ENCODE measurements at places on chromosomes 5 and 9. TPM values are rescaled to one million over a fixed set of nuclear protein-coding genes. Genes with fewer than 3 reads are reported as not detected.
A peak's percentile ranks its signal among the peaks of the same experiment; 100 is the strongest.

Gene SYK
- 19.5 TPM for total RNA-seq

Gene ARHGEF39
- total RNA-seq: 0.46 TPM

Gene WDR31
- 2.3 TPM for total RNA-seq

Gene SPATA31C1
- total RNA-seq: not detected

Gene DBH
- not detected for total RNA-seq

Gene MSX2
- total RNA-seq: 1.1 TPM

DNA sequence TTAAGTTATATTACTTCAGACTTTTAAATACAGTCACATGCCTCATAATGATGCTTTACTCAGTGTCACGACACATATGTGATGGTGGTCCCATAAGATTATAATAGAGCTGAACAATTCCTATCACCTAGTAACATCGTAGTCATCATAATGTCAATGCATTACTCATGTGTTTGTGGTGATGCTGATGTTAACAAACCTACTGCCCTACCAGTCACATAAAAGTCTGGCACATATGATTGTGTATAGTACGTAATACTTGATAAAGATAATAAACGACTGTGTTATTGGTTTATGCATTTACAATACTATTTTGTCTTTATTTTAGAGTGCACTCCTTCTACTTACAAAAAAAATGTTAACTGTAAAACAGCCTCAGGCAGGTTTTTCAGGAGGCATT is 103.7 kb downstream of the PAM start:
- no peak for DNase-seq

DNA sequence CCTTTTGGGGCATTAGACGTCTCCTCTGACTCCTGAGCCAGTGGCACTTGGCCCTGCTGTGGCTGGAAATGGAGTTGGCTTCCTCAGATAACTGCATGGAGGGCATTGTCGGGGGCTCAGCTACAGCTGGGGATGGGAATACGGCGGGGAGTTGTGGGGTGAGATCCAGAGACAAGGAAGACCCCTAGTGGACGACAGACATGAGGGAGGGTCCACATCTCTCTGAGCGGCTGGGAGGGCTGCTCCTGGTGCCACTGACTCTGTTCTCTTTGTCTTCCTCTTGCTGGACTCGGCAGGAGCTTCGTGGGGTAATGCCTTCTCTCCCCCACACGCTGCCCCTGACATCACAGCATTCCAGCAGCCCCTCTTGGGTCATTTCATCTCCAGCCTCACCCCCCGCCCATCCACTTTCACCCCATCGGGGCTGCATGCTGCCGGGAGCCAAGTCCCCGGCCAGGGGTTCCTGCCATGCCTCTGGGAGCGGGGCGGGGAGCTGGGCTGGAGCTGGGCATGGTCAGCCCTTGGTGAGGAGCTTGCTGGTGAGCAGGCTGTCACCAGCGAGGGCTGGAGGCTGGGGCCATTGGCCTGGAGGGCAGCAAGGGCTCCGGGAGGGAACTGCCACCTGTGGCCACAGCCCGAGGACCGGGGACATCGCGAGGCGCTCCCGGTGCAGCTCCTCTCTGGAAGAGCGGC is 172.3 kb downstream of the CACNA1B start:
- peak; percentile 64 for DNase-seq

GRCh38 chr5:130104895-130105688 is 200.8 kb downstream of the CHSY3 start:
- no peak for DNase-seq

DNA sequence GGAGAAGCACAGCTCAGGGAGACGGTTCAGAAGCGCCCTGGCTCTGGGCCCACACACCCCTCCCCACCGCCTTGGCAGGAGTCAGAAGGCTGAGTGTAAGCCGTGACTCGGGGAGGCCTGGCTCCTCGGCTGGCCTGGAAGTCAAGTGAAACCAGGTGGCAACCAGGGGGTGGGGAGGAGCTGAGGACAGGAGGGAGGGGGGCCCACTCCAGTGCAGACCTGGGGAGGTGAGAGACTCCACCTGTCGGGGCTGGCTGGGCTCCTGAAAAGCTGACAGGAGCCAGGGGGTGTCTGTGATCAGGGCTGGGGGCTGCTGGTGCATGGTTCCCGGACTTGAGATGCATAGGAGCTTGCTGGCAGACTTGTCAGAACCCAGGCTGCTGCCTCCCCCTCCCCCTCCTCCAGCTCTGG is 150.2 kb upstream of the PHYKPL start:
- DNase-seq: peak; percentile 63

DNA sequence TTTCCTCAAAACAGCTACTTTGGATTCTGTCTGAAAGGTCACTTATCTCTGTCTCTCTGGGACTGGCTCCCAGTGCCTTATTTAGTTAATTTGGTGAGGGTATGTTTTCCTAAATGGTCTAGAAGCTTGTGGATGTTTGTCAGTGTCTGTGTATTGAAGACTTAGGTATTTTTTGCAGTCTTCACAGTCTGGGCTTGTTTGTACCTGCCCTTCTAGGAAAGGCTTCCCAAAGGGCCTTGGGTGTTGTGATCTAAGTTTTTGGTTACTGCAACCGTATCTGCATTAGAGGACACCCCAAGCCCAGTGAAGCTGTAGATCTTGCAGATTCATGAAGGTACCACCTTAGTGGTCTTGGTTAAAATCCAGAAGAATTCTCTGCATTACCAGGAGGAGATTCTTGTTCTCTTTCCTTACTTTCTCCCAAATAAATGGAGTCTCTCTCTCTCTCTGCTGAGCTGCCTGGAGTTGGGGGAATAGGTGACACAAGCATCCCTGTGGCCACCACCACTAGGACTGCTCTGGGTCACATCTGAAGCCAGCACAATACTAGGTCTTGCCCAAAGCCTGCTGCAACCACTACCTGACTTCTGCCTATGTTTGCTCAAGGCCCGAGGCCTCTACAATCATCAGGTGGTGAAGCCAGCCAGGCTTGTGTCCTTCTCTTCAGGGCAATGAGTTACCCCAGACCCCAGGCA is 17.8 kb upstream of the CCNB1 start:
- no peak for DNase-seq

GRCh38 chr5:174292348-174292747 is 246.8 kb downstream of the NSG2 start:
- DNase-seq: no peak

DNA sequence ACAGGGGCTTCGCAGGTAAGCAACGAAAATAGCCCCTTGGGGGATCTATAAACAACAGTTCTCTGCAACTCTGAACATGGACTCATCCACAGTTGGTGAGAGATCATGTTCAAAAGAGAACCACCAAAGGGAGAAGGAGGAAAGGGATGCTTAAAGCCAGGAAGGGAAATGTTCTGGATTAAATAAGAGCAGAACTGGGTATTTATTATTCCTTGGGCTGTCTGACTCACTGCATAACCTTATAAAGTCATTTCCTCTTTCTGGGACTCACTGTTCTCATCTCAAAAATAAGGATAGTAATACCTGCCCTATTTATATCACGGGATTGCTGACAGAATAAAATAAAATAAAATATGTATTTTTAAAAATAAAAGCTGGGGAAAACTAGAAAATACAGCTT is 11.2 kb upstream of the MARCHF3 start:
- no peak for DNase-seq

DNA sequence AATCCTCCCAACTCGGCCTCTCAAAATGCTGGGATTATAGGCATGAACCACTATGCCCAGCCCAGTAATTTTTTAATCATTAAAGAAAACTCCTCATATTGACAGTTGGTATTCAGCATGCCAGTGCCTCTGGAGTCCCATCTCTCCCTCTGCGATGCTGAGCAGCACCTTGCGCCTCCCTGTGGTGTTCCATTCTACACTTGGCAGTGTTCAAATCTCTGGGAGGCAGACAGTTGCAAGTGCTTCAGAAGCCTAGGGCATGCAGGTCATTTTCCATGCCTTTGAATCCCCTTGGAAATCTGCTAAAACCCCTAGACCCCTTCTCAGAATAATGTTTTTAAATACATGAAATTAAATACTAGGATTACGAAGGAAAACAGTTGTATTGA is 41.3 kb downstream of the GARNL3 start:
- no peak for DNase-seq

DNA sequence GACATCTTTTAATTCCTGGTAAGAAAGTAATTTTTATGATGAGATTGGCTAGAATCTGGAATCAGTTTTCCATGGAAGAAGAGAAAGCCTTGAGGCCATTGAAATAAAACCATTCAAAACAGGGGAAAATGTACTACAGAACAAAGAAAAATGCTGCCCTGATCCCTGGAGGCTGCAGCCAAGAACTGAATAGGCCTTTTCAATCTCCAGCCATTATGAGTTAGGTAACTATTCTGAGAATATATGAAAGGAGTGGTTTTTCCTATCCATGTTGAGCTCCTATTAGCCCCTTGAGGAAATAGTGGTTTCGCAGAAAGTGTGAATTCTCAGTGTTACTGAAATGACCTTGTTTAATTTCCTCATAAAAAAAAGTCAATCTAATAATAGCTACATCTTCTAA is 408.5 kb upstream of the GRAMD2B start:
- no peak for DNase-seq

DNA sequence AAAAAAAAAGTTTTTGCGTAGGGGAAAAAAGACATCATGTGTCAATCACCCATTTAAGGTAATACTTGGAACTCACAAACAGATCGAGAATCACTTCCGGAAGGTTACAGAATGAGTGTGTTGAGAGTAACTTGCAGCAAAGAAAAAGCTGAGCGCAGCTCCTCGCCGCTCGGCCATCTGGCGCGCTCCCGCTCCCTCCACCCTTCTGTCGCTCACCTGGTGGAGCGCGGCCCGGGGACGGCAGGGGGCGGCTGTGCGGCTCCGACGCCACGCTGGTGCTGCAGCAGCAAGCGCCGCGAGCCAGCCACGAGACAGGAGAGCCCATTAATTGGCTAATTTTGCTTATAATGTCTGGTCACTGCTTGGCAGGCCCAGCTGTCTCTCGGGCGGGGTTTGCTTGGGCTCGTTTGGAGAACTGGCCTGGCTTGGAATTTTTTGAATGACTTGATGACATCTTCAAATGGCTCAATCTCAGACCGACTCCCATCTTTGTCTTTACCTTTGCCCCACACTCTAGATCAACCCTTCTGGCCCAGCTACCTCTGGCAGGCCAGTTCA is 601.8 kb downstream of the CCDC171 start:
- no peak for DNase-seq

- no peak for DNase-seq
Observed at GRCh38 chr5:40291338-40291737, 388.4 kb upstream of the PTGER4 start.

GRCh38 chr9:127886401-127886972 is 9.0 kb upstream of the AK1 start:
- no peak for DNase-seq

GRCh38 chr9:72306761-72307160 is 58.2 kb downstream of the ZFAND5 start:
- no peak for DNase-seq

GRCh38 chr9:19457693-19458009 is 48.8 kb downstream of the ACER2 start:
- DNase-seq: no peak

- DNase-seq: no peak
Observed at GRCh38 chr5:118924006-118924389, 64.3 kb downstream of the DTWD2 start.

DNA sequence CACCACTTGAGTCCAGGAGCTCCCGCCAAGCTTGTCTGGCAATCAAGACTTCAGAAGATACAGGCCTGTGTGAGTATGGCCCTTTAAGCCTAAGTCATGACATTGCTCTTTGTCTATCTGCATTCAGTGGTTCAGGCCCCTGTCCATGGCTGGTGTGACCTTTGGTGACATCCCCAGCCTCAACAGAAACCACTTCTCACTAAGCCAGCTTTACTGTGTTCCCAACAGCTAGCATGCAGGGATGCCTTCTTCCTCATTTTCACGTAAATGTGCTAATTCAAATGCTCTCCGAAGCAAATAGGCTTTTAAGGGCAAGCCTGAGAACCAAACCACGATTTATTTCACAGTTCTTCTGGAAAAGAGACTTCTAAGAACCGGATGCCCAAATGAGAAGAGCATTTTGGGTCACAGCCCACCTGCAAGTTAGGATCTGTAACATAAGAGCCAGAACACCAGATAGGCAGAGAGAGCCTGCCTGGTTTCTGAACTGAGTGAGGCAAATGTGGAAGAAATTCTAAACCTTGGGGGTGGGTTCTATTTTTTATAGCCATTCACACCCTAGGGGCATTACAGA is 14.9 kb downstream of the CD180 start:
- DNase-seq: no peak

DNA sequence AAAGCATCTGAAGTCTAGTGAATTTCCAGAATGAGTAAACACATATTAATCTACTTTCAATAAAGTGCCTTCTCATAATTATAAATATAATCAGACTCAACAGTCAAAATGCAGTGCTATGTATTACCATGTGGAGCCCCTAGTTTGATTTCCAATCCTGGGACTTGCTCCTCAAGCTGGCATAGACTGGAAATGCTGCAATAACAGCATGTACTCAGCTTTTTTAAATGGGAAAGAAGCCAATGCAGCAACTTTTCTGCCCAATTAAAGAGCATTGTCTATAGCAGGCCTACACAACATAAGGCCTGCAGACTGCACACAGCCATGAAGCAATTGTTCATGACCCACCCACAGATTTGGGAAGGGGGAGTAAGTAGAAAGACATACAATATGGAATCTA is 103.2 kb downstream of the NR2F1-AS1 start:
- no peak for DNase-seq

DNA sequence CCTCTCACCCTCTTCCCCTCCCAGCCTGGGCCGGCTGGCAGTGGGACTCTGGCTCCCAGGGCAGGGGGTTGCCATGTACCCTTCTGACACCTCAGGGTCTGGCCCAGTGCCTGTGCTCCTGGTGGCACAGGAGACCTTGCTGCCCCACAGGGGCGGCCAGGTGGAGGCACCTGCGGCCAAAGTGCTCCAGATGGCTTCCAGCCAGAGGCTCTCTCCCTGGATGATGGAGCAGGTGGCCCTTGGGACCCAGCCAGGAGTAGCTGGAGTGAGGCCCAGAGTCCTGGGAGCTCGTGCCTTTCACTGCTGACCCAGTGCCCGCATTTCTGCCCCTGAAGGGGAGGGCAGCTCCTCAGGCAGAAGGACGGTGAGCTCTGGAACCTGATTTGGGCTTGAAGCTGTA is 87.3 kb downstream of the NTNG2 start:
- DNase-seq: peak; percentile 61

DNA sequence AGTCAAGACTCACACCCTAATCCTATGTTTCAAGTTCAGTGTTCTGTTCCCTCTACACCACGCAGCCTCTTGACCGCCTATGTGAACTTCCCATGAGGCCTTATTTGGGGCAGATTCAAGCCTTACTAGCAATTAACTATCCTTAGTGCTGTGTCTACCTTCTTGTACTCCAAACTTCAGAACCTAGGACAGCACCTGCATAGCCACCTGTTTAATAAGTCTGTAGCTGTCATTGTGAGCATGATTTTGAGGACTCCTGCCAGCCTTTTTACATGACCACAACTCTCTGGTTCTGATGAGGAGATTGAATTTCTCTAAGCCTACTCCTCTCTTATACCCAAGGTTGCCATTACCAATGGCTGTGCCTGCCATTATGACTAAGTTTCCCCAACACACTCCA is 50.8 kb upstream of the PCSK1 start:
- no peak for DNase-seq

DNA sequence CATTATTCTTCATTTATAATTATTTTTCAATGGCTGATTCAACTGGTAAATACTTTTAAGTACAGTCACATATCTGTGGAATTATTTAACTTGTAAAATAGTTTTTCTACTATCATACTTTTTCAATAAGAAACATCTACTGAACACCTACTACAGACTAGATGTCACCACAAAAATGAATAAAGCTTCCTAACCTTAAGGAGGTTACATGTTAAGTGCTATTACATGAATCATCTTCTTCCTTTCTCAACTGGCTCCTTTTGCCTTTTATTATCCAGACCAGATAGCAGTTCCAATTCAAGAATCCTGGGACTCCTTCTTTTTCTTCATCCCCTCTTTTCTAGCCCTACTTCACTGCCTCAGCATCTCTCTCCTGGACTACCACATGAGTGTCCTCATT is 4.7 kb downstream of the PGGT1B start:
- DNase-seq: no peak
